Tongue (tissue), 3 donors: ENCODE measurements at places on chromosomes 5 and 9. TPM values are rescaled to one million over a fixed set of nuclear protein-coding genes. Genes with fewer than 3 reads are reported as not detected.

DNA sequence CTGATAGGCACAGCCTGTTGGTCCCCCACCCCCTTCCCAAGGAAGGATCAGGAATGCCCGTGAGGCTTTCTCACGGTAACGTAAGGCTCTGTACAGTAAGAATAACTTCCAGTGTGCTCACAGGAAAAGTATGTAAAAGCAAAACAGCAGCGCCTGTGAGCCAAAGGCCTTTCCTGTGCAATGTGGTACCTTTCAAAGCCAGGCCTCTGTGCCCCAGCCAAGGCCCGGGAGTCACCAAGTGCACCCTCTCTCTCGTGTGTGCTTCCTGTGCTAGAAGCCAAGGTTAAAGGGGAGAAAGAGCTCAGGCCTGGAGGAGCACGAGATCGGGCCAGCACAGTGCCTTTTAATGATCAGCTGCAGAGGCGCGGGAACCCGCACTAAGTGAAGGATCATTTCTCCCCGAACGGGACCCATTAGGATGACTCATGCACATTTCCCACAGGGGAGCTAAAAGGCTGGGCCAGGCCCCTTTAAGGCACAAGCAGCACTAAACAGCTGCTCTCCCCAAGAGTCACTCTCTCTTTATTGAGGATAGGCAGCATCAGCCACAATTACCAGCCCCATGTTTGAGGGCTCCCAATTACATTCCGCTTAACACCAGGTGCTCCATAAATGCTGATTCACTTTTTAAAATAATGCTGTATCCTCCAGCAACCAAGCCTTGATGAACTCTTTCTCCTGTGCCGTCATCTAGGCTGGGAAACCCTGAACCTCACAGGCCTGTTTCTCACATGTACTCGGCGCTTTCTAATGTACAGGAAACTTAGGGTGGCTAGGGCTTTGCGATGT, 42.8 kb downstream of the SHB start:
- peak; percentile 77 for DNase-seq

DNA sequence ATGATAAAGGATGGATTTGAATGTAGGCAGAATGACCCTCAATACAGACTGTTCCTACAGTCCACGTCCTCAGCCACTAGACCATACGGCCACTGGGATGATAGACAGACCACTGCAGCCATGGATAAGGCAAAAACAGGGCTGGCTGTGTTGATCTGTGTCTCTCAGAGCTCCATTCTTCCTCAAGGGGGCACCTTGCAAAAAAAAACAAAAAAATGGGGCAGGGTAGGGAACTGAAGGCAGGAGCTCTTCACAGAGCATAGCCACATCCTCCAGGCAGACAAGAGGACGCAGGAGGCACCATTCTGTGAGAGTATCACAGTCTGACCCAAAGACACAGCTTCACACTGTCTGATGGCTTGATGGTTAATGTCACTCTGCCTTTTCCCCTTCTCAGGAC, 61.2 kb upstream of the GABRP start:
- DNase-seq = no peak

Gene ADAMTS2
- total RNA-seq = 61.1 TPM

DNA sequence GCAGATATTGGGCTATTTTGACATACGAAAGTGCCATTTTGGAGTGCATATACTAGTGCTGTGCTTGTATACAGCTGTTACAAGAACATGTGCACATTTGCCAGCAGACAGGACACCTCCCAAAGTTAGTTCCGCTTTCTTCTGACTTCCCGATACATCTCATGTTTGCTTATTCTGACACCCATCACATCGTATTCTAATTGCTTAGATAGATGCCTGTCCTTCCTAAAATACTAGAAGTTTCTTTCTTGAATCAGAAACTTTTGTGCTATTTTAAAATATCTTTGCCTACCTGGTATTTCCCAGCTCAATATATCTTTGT, 177.8 kb downstream of the TTLL11 start:
- no peak for DNase-seq
